ENCODE measurements at places on chromosomes 4 and X. TPM values are rescaled to one million over a fixed set of nuclear protein-coding genes. Genes with fewer than 3 reads are reported as not detected.

Gene PDZD4
- total RNA-seq: 2.6 TPM

Gene PLXNA3
- total RNA-seq: 13.3 TPM

Gene TRAM1L1
- 2.8 TPM for total RNA-seq

Gene ARAP2
- total RNA-seq: 32.3 TPM

Gene GPR173
- total RNA-seq: 0.51 TPM

Gene HSFX2
- not detected for total RNA-seq

- H3K4me1 ChIP-seq: no peaks in the 10 kb centered on the region
- H3K36me3 ChIP-seq: no peaks in the 10 kb centered on the region
- DNase-seq: no peak
- no peaks in the 10 kb centered on the region for H3K27me3 ChIP-seq
Observed at GRCh38 chrX:115226929-115227328, 7.0 kb downstream of the LRCH2 start.

GRCh38 chr4:34676400-34676799, 1567.9 kb downstream of the ARAP2 start:
- H3K27ac ChIP-seq: no peak overlapping the region
- no peak for DNase-seq
- no peaks in the 10 kb centered on the region for H3K27me3 ChIP-seq

- H3K27ac ChIP-seq: no peak overlapping the region
- DNase-seq: no peak
- H3K4me1 ChIP-seq: no peaks in the 10 kb centered on the region
- H3K36me3 ChIP-seq: no peaks in the 10 kb centered on the region
- H3K27me3 ChIP-seq: no peaks in the 10 kb centered on the region
Observed at GRCh38 chrX:115023139-115023538, 5.7 kb upstream of the IL13RA2 start.

GRCh38 chr4:24195991-24196736, 306.3 kb upstream of the PPARGC1A start:
- H3K27ac ChIP-seq: no peak overlapping the region
- DNase-seq: no peak
- H3K4me3 ChIP-seq: no peak overlapping the region

DNA sequence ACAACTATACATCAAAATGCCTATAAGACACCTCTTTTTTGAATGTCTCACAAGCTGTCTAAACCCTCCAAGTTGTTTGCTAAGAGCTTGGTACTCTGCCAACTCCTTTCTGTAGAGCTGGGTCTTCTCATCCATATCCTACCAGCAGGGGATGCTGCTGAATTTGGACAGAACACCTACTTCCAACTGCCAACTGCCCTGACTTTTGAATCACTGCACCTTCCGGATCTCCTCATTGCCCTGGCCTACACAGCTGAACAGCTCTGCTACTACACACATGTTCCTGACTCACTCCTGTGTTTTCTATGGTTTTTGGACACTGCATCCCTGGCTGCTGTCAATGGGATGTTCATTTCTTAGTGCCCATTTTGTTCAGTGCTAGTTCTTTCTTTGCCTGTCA, 18.7 kb downstream of the FAM184B start:
- H3K27ac ChIP-seq: no peak overlapping the region
- no peak for DNase-seq
- H3K4me1 ChIP-seq: no peaks in the 10 kb centered on the region

DNA sequence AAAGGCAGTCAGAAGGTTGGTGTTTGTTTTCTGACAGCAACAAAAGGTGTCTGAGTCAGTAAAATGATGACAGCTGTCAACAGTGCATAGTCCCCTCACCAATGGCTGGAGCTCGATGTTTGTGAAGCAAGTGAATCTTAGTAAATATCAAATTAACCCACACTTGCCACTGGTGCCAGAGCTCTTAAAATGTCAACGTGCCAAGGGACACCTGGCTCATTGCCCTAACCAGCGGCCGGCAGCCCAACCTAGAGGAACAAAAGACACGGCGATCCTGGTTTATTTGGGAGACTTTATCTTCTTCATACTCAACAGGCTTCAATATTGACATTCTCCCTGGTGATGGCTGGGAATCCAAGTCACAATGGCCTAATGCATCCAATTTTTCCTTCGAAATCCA, 143.4 kb downstream of the CPEB2 start:
- peaks cover 5% of the 10 kb centered on the region for H3K4me1 ChIP-seq
- DNase-seq: no peak
- no peak overlapping the region for H3K4me3 ChIP-seq
- no peaks in the 10 kb centered on the region for H3K27me3 ChIP-seq

DNA sequence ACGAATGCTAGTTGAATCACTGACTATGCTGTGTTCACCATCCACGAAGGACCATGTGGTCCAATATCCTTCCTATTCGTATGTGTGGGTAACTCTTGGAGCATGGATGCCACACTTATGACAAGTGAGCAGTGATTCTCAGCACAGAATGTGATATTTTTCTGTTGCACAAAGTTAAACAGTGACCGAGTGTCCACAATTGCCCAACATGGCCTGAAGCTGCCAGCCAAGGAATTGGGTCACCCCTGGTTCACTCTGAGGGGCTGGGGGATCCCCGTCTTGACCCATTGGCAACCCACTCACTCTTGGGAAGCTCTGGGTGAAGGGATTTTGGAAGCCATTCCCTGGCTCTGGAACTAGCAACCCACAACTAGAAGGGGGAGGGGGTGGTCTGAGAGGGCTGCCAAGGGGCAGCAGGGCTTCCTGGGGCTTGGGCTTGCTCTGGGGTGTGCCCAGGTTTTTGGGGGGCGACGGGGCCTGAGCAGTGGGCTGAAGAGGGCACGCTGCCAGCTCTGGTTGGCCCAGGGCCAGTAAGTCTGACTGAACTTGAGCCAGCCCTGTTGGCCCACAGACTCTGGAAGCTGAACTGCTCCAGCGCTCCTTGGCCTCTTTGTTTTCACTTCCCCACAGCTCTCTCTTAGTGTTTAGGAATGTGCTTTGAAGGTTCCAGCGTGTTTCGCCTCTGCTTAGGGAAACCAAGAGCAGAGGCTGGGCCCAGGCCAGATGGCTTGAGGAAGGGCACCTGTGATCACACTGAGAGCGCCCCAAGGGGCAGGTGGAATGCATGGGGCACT, 43.1 kb upstream of the BCOR start:
- peak overlapping the region; percentile 34 for H3K27ac ChIP-seq
- peak; percentile 57 for DNase-seq
- no peaks in the 10 kb centered on the region for H3K4me1 ChIP-seq
- no peaks in the 10 kb centered on the region for H3K27me3 ChIP-seq
- H3K4me3 ChIP-seq: no peak overlapping the region

DNA sequence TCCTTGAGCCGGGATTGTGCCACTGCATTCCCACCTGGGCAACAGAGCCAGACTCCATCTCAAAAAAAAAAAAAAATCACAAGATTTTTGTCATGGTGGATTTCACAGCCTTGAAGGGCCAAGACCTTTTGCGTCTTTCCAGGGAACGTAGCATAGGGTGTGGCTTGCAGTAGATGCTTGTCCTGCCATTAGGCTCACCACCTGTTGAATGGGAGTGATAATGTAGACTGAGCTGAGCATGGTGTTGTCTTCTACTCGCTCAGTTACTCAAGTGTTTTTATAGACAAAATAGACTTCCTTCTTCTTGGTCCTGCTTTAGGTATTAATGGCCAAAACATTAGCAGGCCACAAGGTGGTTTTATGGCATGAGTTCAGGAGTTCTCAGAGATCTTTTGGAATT, 40.8 kb downstream of the JADE1 start:
- H3K27ac ChIP-seq: no peak overlapping the region
- no peaks in the 10 kb centered on the region for H3K4me1 ChIP-seq
- no peak for DNase-seq
- no peaks in the 10 kb centered on the region for H3K36me3 ChIP-seq
- no peak overlapping the region for H3K4me3 ChIP-seq

DNA sequence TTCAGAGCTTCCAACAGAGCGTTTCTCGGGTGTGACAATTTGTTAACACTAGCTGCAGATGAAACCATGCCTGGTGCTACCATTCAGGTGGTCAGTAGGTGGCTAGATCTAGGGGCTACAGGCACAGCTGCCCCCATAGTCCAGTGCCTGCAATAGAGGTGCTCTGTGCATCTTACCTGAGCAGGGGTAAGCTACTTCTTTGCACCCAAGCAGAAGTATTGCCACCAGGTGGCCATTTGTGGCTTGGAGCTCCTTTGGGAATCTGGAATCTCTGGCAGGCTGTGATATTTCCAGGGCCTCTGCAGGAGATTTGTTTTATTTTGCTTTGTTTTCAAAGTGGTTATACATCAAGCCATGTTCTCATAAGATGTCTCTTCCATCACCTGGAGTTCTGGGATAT, 170.7 kb upstream of the PUDP start:
- H3K27ac ChIP-seq: no peak overlapping the region
- H3K36me3 ChIP-seq: no peaks in the 10 kb centered on the region
- no peak overlapping the region for H3K4me3 ChIP-seq
- no peak for DNase-seq

GRCh38 chr4:150859453-150859852, 155.6 kb downstream of the LRBA start:
- no peak overlapping the region for H3K4me3 ChIP-seq
- H3K27me3 ChIP-seq: no peaks in the 10 kb centered on the region
- no peaks in the 10 kb centered on the region for H3K36me3 ChIP-seq
- no peak for DNase-seq

GRCh38 chr4:185469580-185470154, 1.9 kb downstream of the CCDC110 start:
- H3K4me3 ChIP-seq: no peak overlapping the region
- H3K4me1 ChIP-seq: no peaks in the 10 kb centered on the region
- H3K27me3 ChIP-seq: no peaks in the 10 kb centered on the region
- no peaks in the 10 kb centered on the region for H3K36me3 ChIP-seq

- H3K36me3 ChIP-seq: no peaks in the 10 kb centered on the region
- DNase-seq: no peak
- no peak overlapping the region for H3K27ac ChIP-seq
- no peaks in the 10 kb centered on the region for H3K27me3 ChIP-seq
- H3K4me1 ChIP-seq: no peaks in the 10 kb centered on the region
- no peak overlapping the region for H3K4me3 ChIP-seq
Observed at GRCh38 chr4:8233672-8234484, 34.8 kb downstream of the SH3TC1 start.

DNA sequence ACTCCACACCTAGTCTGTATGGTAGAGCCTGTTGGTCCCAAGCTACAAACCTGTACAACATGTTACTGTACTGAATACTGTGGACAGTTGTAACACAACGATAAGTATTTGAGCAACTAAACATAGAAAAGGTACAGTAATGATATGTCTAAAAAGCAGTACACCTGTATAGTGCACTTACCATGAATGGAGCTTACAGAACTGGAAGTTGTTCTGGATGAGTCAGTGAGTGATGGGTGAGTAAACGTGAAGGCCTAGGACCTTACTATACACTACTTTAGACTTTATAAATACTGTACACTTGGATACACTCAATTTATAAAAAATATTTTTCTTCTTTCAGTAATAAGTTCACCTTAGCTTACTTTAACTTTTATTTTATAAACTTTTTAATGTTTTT, 104.0 kb downstream of the TMA16 start:
- H3K36me3 ChIP-seq: no peaks in the 10 kb centered on the region
- H3K4me1 ChIP-seq: no peaks in the 10 kb centered on the region
- H3K27ac ChIP-seq: no peak overlapping the region
- no peak for DNase-seq
- H3K4me3 ChIP-seq: no peak overlapping the region

DNA sequence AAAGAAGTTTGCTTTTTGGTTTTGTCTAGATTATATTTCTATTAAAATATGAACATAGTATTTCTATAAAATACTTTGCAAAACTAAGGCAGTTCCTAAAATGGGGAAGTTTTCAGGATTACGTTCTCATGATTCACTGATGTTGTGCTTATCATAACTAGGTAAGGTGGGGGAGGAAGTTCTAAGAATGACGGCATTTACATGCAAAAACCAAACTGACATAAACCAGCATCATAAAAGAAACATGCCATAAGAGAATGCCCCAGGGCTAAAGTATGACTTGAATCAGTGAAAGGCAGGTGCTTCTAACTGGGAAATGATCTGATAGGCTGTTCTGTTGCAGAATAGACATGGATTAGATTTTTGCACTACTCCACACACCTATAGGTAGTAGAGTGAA, 204.7 kb upstream of the JADE1 start:
- no peaks in the 10 kb centered on the region for H3K36me3 ChIP-seq
- no peak for DNase-seq
- peaks cover 3% of the 10 kb centered on the region for H3K4me1 ChIP-seq
- no peaks in the 10 kb centered on the region for H3K27me3 ChIP-seq
- no peak overlapping the region for H3K4me3 ChIP-seq

DNA sequence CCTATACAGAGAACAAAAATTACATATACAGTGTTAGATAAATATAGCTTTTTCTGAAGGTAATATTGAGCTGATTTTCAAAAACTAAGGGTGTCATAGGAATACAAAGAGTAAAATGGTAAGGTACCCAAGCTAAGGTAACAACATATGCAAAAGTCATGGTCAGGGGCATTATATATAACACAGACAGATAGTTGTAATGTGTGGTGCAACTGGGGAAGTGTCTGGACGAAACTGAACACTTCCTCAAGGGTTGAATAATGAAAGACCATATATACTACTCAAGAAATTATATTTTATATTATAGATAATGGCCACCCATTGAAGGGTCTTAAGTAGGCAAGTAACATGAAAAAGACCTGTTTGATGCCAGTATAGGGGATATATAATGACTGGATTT, 262.1 kb upstream of the CXXC4 start:
- no peak for DNase-seq
- no peak overlapping the region for H3K27ac ChIP-seq
- H3K4me1 ChIP-seq: no peaks in the 10 kb centered on the region
- H3K4me3 ChIP-seq: no peak overlapping the region

DNA sequence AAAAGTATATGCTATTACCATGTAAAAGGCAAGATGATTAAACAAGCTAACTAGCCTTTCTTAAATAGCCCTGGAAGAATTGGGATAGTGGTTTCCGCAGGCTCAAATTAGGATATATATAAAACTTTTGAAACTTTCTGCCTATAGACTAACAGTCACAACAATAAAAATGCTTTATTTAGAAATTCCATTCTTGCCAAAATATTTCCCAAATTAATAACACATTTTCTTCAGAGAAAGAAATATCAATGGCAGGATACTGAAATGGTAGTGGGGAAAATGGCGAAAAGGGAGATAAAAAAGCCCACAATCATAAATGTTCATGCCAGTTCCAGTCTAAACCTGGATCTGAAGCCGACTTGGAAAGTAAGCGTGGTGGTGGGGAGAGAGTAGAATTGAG, 56.0 kb downstream of the MAD2L1 start:
- no peaks in the 10 kb centered on the region for H3K27me3 ChIP-seq
- no peaks in the 10 kb centered on the region for H3K4me1 ChIP-seq
- no peaks in the 10 kb centered on the region for H3K36me3 ChIP-seq

GRCh38 chr4:149997881-149998421, 80.3 kb upstream of the DCLK2 start:
- no peak for DNase-seq
- H3K27me3 ChIP-seq: no peaks in the 10 kb centered on the region
- no peaks in the 10 kb centered on the region for H3K4me1 ChIP-seq
- no peaks in the 10 kb centered on the region for H3K36me3 ChIP-seq
- H3K27ac ChIP-seq: no peak overlapping the region
- no peak overlapping the region for H3K4me3 ChIP-seq

- no peak overlapping the region for H3K4me3 ChIP-seq
- H3K27me3 ChIP-seq: no peaks in the 10 kb centered on the region
- H3K36me3 ChIP-seq: no peaks in the 10 kb centered on the region
- DNase-seq: no peak
Observed at GRCh38 chrX:72027024-72027913, 104.4 kb downstream of the RTL5 start.

- H3K27ac ChIP-seq: no peak overlapping the region
- no peak overlapping the region for H3K4me3 ChIP-seq
- no peaks in the 10 kb centered on the region for H3K27me3 ChIP-seq
- DNase-seq: no peak
- H3K4me1 ChIP-seq: no peaks in the 10 kb centered on the region
- H3K36me3 ChIP-seq: no peaks in the 10 kb centered on the region
Observed at GRCh38 chrX:37993837-37994619, 12.3 kb upstream of the SYTL5 start.
